ENCODE measurements at places on chromosomes 1 and 21.

DNA sequence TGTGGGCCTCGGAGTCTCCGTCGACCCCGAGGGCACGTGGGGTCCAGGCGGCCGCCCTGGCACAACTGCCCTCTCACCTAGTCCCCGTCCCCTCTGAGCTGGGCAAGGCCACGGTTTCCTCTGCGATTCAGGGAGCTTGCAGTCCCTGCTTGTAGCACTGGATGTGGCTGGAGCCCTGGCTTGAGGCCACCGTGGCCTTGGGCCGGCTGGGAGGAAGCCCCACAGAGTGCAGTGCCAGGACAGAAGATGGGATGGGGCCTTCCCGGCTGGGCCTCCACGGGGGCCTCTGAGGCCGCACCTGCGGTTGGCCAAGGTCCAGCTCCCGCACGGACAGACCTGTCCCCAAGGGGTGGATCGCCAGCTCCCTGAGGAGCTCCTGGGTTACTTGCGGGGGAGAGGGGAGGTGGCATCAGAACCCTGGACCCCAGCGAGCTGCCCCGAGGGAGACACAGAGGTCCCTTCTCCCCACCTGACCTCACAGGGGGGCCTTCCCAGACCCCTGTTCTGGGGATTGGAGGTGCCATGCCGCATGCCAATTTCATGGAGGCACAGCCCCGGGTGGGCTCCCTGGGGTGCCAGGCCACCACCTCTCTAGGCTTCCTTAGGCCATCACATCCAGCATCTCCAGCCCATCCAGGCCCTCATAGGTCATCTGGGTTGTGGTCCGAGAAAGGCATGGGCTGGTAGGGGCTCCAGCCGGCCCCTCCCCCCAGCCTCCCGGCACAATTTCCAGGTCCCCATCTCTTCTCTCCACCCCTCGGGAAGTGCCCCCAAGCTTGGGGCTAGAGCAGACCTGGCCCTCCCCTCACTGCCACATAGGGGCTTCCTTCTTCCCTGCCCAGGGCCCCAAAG lies 80.8 kb downstream of the MORN1 start:
- DNase-seq: no peak

GRCh38 chr1:26126321-26127084 lies 14.9 kb downstream of the PDIK1L start:
- no peak for DNase-seq

DNA sequence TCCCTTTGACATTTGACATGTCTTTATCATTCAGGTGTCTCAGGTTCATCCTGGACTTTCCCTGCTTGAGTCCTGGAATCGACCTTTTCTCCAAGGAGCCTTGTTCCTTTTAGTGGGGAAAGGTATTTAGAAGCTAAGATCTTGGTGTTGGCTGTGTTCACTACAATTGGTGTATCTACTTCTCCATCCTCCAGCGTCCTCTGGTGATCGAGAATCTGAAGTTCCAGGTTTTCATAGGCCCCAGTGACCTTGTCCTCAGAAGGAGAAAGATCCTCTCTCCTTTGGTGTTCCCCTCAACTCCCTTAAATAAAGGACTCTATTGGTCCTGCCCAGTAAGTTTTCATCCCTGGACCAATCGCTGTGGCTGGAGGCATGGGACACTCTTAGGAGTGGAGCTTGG lies 22.1 kb downstream of the MROH7 start:
- DNase-seq: no peak

GRCh38 chr1:77036560-77036959 lies 169.3 kb downstream of the ST6GALNAC5 start:
- peak; percentile 14 for DNase-seq

DNA sequence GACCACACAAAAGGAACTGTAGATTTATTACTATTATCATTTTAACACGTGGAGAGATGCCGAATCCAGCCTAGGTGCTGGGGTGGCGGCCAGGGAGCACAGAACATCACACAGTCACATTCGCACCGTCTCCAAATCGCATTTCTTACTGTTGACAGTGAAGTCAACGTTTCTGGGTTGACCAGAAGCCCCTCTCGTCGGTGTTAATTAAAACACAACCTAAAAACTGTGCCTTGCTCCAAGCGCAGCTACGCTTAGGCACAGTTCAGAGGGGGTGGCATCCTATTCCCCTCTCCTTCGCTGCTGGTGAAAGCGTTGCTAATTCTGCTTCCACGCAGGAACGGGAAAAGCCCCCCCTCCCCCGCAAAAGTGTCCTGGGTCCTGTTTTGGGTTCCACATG lies 4.1 kb downstream of the RIPK4 start:
- no peak for DNase-seq

DNA sequence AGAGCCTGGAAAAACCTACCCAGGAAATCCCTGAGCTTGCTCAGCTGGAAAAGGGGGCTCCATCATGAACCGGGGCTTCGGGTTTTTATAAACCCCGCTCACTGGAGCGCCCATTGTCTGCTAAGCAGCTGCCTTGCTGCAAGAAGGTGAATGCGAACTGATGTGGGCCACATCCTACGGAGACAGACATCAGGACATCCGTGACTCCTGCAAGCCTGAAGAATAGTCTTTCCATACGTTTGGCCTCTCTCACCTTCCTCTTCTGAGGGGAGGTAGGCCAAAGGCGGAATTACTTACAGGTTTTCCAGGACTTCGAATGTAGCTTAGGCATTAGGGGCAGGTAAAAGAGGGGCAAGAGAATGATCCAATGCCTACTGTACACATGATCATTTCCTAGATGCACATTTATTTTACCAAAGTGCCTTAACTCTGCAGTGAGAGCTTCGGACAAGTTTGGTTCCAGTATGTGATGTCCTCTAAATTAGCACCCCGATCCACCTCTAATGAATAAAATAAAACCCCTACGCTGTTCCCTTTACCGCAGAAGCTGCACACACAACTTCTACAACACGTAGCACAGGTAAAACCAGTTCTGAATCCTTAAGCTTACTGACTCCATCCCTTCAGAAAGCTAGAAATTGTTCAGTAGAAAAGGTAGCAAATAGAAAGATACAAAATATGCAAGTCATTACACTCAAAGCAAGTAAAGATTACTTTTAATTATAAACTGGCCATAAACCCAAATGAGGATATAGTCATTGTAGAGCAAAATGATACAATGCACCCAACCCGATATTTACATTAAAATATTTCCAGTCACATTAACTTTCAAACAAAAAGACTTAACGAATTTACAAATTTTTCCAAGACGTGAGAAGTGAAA lies 866 bp upstream of the SORT1 start:
- DNase-seq: no peak

DNA sequence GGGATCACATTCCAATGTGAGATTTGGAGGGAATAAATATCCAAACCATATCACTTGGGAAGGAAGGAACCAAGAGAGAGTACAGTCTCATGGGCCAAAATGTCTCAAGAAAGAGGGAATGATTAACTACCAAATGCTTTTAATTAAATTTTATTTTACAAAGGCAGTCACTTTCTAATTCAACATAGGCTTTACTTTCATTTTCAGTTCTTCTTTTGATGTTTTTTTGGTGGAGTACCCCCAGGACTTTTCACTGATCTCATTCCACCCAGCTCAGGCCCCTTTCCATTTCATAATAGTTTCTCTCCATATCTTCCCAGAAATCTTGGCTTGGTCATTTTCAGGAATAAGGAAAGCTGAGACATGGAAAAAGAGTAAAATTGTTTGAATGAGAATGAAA lies 5.1 kb upstream of the SLAMF7 start:
- no peak for DNase-seq

DNA sequence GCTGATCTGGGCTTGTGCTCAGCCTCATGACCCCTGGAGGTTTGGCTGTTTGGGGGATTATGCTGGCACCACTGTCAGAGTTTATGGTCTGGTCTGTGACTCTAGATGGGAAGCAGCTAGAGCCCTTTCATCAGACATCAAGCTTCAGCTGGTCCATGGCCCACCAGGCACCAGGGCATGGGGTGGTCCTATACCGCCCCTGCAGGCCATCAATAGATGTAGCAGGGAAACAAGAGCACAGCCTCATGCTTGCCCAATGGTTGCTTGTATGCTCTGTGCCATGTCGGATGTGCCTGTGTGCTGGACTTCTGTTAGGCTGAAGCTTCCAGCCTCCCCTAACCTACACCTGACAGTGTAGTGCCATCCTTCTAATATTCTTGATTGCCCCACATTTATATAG lies 71.1 kb upstream of the CD34 start:
- DNase-seq: peak; percentile 82

GRCh38 chr1:6288026-6288425 lies 27.1 kb upstream of the GPR153 start:
- no peak for DNase-seq

DNA sequence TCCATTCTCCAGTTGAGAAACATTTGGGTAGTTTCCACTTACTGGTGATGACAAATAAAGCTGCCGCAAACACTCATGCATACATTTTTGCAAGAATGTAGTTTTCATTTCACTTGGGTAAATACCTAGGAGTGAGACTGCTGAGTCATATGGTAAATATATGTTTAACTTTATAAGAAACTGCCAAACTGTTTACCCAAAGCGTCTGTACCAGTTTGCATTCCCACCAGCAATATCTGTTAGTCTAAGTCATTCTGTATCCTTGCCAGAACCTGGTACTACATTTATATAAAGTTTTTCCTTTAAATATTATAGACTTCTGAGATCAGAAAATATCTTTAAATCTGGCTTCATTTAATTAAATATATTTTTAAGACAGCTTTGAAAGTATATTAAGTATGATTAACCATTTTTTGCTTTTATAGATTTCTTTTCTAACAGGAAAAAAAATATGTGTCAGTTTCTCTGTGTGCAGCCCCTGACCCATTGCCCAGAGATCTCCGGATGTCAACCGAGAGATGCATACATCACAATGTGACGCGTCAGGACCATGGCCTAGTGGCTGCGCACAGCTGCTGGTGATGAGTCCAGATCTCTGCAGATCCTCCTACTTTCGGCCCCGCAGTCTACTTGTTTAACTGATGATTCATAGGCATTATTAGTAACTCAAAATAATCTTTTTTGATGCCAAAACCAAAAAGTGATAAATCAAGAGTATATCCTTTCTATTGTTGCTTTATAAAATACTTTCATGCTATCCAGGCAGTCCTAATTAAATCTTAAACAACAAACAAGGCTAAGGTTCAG lies 227.1 kb upstream of the MAP1LC3C start:
- no peak for DNase-seq

GRCh38 chr1:1623181-1623630 lies 7.9 kb downstream of the MIB2 start:
- no peak for DNase-seq

- DNase-seq: peak; percentile 17
Measured at GRCh38 chr1:150321826-150322166, 463 bp downstream of the PRPF3 start.

DNA sequence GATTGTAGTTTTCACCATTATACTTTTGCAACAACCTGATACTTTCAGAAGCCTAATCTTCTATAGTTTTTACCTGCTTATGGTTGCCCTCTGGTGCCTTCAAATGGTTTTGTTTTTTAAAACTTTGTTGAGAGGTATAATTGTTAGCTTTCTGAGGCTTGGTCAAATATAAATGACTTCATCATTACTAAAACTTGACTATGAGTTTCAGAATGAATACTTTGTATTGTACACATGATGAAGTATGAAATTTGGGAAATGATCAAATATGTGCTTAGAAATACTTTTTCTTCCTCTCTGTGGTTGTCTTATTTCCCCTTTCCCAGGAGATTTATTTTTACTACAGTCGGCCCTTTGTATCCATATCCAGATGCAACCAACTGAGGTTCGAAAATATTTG lies 151.8 kb upstream of the B3GALT2 start:
- no peak for DNase-seq

- peak; percentile 6 for DNase-seq
Measured at GRCh38 chr1:207695891-207696290, 51.0 kb downstream of the CR1L start.

GRCh38 chr1:230147253-230148125 lies 80.5 kb downstream of the GALNT2 start:
- DNase-seq: no peak

DNA sequence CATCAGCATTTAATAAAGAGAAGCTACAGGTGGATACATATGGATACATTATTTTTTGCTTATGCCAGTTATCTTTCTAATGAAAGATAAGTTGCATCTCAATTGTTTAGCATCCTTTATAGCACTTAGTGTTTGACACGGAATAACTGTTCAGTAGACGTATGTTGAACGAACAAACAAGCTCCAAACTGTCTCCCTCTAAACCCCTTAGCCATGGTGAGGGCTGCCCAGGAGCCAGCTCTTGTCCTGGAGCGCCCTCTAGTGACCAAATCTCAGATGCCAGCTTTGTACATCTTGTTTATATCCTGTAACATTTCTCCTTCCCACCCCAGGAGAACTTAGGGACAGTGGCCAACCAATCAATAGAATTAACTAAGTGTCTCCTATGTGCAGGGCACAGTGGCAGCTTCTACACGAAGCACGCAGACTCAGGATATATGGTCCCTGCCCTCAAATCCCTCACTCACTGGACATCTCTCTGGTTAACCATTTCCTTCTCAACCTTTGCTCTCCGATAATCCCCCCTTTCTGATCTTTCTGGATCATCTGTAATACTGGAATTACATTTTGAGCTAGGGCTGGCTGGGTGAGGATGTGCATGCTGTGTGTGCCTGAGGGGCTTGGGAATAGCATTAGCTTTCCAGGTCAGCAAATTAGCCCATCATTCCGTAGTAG lies 22.9 kb downstream of the KCNA10 start:
- peak; percentile 87 for DNase-seq

Measured in iPS-NIHi11 (cell line).